Amniotic stem cell (primary cell): ENCODE measurements at places on chromosomes 1 and 21.

DNA sequence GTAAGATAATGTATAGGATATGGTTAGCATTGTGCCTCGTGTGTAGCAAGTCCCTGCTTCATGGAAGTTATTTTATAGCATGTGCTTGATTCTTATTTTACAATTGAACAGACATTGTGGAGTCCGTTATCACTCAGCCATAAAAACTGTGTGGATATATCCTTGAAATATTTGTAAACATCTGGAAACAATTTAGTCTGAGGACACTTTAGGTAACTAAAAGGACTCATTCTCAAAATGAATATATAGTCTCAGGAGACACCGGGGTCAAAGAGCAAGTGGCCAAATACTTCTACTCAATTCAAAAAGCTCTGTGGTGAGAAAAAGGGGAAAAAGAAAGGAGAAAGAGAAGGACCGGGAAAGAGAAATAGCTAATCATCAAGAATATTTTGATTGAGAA lies 23.7 kb downstream of the PRRX1 start:
- no peak for DNase-seq

DNA sequence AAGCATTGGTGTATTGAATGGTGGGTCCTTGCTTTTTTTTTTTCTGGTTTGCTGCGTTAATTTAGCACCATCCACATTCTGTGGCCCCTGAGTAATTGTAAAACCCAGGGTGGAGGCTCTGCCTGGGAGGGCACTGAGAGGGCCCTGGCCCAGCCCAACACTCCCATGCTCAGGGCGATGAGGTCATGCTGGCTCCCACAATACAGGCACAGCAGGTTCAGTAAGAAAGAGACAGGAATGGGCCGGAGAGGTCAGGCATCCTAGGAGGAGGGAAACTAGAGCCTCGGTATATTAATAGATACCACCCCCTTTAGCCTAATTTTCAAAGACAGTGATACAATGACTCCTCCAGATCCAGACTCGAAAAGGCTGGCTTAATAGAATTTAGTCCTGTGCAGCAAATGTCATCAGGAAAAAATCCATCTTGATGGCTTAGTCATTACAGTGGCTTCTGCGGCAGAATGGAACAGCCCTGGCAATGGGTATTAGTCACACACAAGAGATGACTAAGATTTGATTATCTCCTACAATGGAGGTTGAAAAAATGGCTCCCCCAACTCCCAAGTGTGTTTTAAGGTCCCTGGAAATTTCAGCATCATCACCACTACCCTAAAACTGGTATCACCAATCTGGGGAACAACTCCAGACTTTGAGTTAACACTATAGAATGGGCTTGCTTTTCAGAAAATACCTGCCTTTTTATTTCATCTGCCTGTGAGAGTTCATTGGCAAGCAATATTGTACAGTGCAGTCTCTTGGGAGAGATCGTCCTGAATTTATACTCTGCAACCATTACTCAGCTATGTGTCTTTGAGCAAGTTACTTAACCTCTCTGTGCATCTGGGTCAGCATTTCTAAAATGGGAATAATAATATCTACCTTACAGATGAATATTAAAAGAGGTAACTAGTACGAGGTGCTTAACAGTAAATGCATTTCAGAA lies 43.9 kb upstream of the LYST start:
- DNase-seq, result peak; percentile 92

DNA sequence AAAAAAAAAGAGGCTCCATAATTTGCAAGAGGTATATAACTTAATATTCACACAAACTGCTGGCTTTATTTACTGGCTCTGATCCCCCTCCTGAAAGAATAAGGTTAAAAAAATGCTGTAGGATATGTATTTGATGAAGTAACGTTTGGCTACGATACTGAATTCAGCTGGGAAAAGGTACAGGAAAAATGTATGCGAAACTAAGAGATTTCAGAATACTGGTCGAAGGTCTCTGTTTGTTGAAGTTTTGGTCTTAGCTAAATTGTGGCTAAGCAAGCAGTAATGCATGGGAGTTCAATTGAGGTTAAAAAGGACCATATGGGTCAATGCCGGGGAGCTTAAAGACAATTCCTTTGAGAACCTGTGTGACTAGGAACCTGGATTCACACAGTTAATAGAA lies 355.5 kb upstream of the NCAM2 start:
- DNase-seq, result no peak

- DNase-seq, result no peak
These were observed 594 bp downstream of the LUZP1 start for GRCh38 chr1:23168079-23168444.

DNA sequence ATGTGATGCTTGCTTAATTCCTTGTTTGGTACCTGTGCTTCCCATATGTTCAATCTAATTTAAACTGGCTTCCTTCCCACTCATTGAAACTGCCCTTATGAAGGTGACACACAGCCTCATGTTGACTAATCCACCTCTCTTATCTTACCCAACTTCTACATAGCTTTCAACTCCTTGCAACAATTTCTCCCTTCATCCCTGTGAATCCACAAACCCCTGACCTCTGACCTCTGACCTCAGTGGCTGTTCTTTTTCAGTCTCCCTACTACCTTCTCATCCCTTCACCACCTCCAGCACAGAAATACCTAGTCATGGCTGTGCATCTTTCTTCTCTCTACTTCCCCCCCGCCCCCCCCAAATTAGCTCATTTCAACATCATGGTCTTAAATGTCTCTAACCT lies 144.5 kb downstream of the TTLL7 start:
- DNase-seq, result no peak

- no peak for DNase-seq
These were observed 35.2 kb upstream of the HMGB4 start for GRCh38 chr1:33828654-33829053.

GRCh38 chr1:93980320-93981273 lies 71.4 kb upstream of the GCLM start:
- no peak for DNase-seq

DNA sequence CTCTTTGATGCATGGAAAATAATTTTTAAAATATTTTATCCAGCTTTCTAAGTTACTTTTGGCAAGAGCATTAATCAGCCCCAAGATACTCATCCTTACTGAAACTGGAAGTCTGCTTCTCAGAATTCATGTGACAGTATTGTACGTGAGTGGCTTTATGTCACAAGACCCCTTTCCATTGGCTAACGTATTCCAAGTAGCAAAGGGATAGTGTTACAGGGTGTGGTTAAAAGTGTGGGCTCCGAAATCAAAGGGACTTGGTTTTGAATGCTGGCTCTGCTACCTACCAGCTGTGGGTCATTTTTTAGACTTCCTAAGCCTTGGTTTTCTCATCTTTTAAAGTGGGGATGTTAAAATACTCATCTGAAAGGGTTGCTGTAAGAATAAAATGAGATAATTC lies 91.7 kb downstream of the RHOU start:
- no peak for DNase-seq

DNA sequence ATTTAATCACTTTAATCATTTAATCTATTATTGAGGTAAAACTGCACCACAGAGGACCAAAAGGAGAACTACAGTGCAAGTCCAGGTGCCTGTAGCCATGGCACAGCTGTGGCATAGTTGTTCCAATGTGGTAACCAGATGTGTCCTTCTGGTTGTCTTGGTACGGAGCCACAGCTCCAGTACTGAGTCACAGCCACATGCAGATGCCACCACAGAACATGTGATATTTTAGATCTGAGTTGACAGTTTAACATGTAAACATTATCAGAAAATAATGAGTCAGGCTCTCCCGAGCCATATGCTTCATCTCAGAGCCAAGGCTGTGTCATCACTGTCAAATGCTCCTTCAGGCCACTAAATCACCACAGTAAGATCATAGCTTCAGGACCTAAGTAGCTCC lies 56.4 kb upstream of the RGS7 start:
- DNase-seq, result no peak

DNA sequence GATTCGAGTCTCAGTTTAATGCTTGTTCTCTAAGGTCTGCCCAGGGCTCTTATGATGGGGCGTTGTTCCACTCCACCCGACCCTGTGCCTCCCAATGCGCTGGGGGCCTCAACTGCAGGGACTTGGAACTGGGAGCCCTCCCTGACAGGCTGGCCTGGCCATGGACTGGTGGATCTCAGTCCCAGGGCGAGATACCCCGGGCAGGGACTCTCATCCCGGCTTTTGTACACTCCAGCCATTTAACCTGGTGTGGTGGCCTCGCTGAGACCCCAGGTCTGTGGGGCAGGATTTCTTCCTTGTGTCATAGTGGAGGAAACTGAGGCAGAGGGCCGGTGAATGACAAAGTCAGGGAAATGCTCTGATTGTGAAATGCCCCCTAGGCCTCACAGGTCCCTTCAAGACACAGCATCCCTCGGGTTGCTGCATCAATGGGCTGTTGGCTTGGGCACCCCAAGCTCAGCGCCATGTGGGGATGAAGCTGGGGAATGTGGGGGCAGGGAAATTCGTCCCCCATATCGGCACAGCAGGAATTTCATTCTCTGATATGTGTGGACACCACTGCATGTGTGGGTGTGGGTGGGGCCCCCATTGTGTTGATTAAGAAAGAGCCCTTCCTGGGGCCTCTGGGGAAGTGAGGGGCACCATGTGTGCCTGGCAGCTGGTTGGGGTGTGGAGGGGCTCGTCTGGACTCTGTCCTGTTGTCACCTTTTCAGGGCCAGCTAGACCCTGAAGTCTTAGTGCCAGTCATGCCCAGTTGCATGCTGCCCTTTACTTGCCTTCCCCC lies 19.9 kb upstream of the ZNF678 start:
- DNase-seq, result no peak

- no peak for DNase-seq
These were observed 18.4 kb downstream of the ZBTB17 start for GRCh38 chr1:15957221-15958095.

- peak; percentile 19 for DNase-seq
These were observed 42.4 kb downstream of the CTNNBIP1 start for GRCh38 chr1:9867408-9868243.
